NCI-H748 treated with DMSO at 0.1 percent for 48 hours (cell line): ENCODE measurements at places on chromosomes 12 and 14.

- DNase-seq: no peak
These were observed 406.3 kb upstream of the DCN start for GRCh38 chr12:91588874-91589454.

DNA sequence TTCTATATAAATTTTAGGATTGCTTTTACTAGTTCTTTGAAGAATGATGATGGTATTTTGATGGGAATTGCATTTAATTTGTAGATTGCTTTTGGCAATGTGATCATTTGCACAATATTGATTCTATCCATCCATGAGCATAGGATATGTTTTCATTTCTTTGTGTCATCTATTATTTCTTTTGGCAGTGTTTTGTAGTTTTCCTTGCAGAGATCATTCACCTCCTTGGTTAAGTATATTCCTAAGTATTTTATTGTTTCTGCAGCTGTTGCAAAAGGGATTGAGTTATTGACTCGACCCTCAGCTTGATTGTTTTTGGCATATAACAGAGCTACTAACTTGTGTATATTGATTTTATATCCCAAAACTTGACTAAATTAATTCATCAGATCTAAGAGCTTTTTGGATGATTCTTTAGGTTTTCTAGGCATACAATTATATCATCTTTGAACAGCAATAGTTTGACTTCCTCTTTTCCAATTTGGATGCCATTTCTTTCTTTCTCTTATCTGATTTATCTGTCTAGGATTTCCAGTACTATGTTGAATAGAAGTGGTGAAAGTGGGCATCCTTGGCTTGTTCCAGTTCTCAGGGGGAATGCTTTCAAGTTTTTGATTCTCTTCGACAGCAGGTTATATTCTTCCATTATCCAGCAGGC, 668.1 kb downstream of the SLC16A7 start:
- DNase-seq: no peak

GRCh38 chr12:32353540-32353939, 45.8 kb upstream of the FGD4 start:
- DNase-seq: no peak

DNA sequence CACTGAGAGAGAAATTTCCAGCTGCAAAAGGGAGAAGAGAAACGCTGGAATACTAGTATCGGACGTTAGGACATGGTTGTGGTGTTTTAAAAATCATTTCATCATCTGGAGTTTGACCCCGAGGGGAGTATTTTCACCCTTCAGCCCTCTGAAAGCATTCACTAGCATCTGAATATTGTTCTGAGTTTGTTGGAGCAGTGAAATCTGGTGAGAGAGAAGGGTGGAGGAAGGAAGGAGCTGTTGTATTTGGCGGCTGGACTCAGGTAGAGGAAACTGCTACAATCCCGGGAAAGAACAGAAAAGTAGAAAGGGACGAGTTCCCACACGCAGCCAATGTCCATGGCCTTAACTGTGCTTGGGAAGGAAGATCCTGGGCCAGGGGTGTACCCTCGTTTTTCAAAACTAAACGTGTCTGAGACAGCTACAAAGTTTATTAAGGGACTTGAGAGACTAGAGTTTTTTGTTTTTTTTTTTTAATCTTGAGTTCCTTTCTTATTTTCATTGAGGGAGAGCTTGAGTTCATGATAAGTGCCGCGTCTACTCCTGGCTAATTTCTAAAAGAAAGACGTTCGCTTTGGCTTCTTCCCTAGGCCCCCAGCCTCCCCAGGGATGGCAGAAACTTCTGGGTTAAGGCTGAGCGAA, 896 bp upstream of the CDKN1B start:
- DNase-seq: no peak

DNA sequence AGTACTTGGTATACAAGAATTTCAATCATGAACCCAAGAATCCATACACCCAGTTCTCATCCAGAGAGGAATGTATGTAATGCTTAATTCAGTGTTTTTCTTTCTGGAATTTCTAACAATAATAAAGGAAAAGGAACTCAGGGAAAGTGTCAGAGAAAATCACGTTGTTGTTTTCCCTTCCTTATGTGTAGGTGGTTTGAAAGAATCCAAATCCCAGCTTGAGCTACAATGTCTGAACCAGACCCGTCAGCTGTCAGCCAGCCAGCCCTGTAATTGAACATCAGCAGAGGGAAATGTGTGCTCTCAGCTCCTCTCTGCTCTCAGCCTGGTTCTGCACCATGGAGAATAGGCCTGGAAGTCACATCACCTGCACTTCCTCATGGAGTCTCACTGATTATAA, 126.5 kb downstream of the TMEM30B start:
- no peak for DNase-seq

GRCh38 chr12:92288561-92288960, 142.9 kb upstream of the BTG1 start:
- DNase-seq: no peak

DNA sequence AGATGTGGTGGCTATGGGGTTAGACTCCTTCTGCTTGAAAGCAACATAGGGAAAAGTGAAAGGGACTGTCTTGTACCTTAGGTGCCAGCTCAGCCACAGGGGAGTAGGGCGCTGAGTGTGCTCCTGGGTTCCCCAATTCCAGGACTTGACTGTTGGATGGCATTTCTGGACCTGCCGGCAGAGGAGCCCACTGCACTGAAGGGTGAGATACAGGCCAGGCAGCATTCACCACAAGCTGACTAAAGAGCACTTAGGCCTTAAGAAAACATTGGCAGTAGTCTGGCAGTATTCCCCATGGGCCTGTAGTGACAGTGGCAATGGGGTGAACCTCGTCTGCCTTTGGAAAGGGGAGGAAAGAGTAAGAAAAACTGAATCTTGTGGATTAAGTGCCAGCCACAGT, 67.1 kb upstream of the TMTC2 start:
- no peak for DNase-seq
